ENCODE measurements at places on chromosomes 11 and 22.

- DNase-seq, result peak; percentile 57
Measured at GRCh38 chr11:102577182-102577581, 46.6 kb upstream of the MMP7 start.

DNA sequence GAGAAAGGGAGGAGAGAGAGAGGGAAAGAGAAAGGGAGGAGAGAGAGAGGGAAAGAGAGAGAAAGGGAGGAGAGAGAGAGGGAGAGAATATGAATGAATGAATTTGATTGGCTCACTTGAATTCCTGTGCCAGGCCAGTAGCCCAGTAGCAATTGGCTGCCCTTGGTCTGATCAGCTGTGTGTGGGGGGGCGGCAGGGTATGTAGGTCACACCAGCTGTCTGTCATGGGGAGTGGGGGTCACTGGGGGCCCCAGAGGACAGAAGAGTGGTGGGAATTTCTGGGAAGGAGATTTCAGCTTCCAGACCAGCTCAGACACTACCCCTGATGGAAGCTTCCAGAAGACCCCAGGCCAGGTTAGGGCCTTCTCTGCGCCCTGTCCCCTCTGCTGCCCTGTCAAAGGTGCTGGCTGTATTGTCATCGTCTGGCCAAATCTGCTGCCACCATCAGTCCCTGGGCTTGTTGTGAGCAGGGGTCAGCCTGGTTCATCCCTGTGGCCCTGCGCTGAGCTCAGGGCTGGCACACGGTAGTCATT lies 21.1 kb downstream of the MPPED1 start:
- no peak for DNase-seq

DNA sequence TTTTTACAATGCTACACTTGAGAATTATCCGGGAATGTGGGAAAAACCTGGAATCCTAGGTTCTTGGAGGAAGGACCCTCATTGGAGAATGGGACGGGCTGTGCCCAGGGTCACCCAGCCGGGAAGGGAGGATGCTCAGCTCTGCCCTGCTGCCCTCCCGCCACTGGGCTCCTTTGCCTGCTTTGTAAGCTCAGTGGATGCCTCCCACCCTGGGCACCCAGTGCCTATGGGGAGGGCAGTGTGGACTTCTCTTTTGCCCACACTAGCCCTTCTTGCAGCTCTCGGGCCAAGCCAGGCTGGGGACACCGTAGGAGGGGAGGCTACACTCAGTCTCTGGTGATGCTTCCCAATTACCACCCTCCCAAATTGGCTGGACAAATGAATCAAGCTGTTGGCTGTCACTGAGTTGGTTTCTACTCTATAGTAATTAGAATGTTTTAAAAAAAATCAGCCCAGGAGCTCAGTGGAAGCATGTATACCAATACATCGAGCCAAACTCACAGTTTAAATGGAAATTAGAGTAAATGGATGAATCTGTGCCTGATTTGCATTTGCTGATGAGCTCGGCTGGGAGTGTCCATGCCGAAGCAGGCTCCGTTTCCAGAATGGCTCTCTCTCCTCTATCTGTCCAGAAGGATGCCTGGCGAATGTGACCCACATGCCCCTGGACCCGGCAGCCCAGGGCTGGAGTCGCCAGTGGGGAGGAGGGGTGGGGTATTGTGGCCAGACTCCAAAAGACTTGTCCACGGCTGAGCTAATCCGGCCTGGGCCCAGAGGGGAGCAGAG lies 317.0 kb downstream of the CTTN start:
- no peak for DNase-seq

DNA sequence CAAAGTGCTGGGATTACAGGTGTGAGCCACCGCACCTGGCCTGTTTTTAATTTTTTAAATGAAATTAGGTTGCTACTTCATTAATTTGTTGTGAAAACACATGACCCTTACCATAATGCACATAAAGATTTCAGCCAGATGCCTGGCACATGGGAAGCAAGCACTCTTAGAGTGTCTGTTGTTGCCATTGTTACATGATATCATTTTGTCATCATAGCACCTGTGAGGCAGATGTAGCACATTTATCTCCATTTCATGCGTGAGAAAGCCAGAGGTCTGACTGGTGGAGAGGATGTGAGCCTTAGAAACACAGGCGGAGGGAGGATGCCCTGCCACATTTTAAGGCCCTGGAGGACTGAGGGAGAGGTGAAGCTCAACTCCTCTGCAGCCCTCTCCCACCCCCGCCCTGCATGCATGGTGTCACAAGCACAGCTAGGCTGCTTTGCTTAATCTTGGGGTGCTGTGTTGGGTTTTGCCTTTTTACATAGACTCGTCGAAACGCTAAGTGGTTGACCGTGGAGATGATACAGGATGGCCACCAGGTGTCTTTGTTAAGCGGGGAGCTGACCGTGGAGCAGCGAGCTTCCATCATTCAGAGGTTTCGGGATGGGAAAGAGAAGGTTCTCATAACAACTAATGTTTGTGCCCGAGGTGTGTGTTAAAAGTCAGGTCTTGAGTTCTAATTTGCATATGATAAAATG lies 14.0 kb downstream of the DDX25 start:
- DNase-seq, result peak; percentile 20

DNA sequence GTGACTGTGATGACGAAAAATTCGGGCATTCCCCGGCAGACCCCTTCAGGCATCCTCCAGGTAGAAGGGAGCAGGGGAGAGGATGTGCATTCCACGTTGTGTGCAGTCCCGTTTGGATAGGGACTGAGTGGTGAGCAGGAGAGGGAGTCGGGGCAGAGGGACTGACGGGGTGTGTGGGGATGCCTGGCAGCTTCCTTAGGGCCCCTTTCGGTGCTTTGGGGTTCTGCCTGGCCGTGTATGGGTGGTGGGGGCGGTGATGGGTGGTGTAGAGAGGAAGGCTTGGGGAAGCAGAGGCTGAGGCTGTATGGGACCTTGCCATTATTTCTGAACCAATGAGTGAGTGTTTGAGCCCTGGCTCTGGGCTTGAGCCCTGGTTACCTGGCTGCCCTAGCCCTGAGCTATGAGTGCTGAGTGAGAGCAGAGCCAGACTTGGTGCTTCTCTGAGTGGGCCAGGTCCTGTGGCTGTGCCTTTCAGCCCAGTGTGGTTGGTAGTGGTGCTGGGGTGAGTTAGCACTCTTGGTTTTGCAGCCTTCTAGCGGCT lies 914 bp downstream of the INPPL1 start:
- peak; percentile 45 for DNase-seq

DNA sequence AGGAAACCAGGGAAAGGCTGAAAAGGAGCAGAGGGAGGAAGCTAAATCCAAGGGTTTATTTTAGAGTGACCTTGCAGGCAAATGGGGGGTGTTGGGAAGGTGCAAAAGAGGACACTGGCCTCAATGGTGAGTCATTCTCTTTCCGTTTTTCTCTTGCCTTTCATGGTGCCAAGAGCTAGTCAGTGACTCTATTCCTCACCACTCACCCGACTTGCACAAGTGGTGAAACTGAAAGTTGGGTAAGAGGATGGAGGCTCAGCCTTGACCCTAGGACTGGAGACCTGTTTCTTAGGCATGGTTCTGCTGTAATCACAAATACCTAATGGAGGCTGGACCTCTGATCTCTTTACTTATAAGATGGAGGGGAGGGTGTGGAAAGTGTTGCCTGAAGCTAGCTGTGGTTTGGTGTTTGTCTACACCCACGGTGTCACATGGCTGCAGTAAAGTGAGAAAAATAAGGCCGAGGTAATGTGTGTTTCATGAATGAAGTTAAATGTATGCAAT lies 67.3 kb upstream of the CREB3L1 start:
- DNase-seq, result peak; percentile 95

DNA sequence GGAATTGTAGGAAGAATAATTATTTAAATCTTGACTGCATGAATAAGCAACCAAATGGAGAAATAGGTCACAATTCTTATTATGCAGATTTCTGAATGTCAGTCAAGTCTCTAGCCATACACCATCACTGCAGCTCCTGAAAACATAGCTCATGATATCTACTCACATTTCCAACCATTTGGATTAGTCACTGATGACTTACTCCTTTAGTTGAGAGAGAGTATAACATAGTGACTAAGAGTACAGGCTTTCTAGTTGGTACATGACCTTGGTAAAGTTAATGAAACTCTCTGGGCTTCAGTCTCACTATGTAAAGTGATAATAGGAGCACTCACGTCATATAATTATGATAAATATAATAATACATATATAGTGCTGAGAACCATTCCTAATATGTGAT lies 265.2 kb downstream of the KCNA4 start:
- DNase-seq, result peak; percentile 16

GRCh38 chr11:91104237-91104636 lies 881.4 kb upstream of the CHORDC1 start:
- DNase-seq, result peak; percentile 14

Data from GM23248 (cell line).